CD4-positive, alpha-beta T cell treated with Interleukin-2 at 100 ng/mL for 4 hours (primary cell): ENCODE measurements at places on chromosomes 16 and 17.
A peak's percentile ranks its signal among the peaks of the same experiment; 100 is the strongest.

- DNase-seq, result no peak
Measured at GRCh38 chr17:75874323-75875181, 3.8 kb downstream of the TRIM47 start.

GRCh38 chr16:21526923-21527807 lies 72.2 kb upstream of the METTL9 start:
- no peak for DNase-seq

DNA sequence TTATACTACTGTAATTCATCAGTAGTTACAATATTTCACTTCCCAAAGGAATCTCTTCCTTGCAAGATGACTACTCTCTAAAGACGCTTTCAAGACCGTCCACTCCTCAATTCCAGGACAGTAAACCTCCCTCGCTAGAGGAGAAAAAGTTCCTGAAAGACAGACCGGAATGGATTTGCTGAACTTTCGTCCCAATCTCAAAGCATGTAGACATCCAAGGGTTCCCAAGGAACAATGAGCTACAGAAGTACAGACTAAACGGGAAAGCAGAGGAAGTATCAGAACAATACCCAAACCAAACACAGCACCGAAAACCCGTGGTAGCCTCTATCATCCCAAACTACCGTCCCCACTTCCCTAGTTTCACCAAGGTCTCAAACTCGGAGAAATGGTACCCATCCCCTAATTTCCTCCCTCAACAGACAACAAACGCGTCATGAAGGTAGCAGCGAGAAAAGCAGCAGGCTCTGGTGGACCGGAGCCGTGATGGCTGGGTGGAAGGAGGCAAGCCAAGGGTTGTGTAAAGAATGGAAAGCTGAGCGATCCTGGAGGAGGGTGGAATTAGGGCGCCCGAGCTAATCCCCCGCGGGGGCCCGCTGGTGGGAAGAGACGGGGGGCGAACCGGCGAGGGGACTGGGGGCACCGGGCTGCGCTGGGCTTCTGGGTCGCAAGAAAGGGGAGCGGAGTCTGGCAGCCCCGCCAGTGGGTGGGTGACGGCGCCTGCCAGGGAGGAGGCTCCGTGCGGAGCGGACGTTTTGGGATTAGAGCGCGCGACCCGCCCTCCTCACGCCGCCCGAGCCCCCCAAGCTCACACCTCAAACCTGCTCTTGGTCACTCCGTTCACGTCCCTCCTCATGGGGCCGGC lies 647 bp downstream of the FBXL20 start:
- DNase-seq, result no peak

- DNase-seq, result no peak
Measured at GRCh38 chr17:7317161-7317803, 2.1 kb upstream of the GPS2 start.

GRCh38 chr16:9134739-9135138 lies 43.3 kb downstream of the HAPSTR1 start:
- DNase-seq, result peak; percentile 58
